Stimulated activated naive CD4-positive, alpha-beta T cell (primary cell): ENCODE measurements at places on chromosomes 5 and 9.

- DNase-seq = no peak
Observed at GRCh38 chr9:37029304-37029775, 4.7 kb downstream of the PAX5 start.

GRCh38 chr5:92380069-92380770, 997.1 kb upstream of the ARRDC3 start:
- DNase-seq = no peak

- DNase-seq = no peak
Observed at GRCh38 chr5:135718651-135719050, 115.8 kb upstream of the SLC25A48 start.

DNA sequence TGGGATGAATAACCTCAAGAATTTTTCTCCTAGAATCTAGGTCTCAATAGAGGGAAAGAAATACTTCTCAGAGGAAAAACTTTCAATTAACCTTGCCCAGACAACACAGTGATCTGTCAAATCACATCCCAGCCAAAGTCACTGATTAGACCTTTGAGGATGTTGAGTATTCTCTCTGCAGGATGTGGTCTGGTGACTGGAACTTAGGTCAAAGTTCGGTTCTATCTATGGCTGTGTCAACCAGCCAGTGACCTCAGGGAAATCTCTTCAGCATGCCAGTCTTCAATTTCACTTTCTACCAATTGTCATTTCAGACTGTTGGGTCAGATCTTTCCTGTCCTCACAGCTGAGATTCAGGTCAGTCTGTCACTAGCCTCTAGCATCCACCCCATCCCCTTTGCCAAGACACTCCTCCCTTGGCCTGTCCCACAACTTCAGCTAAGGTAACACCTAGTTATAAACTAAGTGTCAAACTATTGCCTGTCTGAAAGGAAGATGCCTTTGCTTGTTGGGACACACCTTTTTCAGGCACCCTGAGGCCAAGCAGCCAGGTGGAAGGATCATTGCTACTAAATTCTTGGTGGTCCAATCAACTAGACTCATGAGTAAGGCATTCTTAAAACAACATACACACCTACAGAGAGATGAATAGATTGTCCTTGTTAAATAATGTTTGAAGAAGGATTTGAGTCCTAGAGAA, 156.3 kb upstream of the FST start:
- DNase-seq = no peak

DNA sequence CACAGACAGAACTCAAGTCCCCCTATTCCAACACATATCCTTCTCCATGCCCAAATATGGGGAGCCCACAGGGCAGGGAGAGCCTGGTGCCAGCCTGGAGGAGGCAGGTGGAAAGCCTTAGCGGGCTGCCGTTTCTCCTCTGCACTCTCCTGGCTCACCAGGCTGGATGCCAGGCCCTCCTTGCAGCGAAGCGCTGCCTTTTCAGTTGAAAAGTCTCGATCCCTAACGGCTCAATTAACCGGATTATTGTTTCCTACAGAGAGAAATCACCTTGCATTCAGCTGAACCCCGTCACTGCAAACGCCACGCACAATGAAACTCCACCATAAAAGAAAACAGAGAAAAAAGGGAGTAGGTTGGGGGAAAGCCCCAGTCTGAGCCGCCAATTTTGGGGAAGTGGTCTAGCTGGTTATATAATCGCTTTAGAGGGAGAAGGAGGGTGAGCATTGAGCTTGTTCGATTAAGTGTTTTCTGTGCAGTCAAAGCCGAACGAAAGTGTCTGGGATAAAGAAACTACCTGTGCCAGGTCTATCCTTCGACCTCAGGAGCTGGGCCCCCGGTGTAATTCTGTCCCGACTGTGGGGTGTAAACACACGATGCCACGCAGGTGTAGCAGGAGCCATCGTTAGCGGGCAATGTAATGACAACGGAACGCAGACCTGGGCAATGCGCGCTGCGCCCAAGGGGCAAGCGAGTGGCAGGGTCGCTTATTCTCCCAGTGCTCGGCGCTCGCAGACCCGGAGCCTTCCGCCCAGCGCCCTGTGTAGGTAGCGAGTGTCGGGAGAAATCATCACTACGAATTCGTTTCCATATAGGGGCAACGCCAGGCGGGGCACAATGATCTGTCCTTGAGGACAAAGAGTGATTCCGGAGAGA, 3.8 kb downstream of the BARHL1 start:
- no peak for DNase-seq

- DNase-seq = no peak
Observed at GRCh38 chr5:107949688-107950341, 279.1 kb upstream of the EFNA5 start.

GRCh38 chr9:134169724-134170401, 5.5 kb upstream of the RNU6ATAC start:
- DNase-seq = no peak

DNA sequence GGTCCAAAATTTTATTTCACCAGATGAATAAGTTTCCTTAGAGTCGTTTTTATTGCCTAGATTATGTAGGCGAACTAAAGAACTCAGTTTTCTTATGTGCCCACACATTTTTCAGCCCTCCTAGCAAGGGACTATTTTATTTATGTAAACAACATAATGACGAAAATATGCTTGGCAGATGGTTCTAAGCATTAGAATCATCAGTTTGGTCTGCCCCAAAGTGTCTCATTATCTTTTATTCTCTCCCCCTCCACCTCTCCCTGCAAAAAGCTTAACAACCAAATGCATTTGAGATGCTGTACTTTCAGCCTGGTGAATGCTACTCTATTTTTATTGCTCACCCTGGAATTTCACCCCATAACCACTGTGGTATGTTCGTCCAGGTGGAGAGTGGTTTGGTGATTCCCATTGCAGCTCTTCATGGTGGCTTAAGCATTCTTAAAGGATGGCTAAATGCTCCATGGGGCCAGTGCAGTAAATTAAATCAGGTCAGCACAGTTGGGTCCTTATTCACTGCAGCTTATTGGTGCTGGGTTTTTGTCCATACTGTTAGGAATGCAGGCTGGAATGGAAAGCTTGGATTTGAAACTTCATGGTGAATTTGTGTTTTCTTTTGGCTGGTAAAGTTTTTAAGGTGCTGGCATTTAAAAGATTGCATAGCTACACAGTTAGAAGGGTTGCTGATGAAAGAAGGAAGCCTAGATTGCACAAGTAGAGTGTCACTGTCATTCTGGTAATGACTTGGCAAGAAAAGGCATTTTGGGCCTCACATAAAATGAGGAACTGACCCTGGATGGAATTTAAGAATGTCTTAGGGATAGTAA, 39.2 kb downstream of the TLE4 start:
- DNase-seq = no peak

- DNase-seq = no peak
Observed at GRCh38 chr5:179955630-179956029, 47.9 kb upstream of the TBC1D9B start.

DNA sequence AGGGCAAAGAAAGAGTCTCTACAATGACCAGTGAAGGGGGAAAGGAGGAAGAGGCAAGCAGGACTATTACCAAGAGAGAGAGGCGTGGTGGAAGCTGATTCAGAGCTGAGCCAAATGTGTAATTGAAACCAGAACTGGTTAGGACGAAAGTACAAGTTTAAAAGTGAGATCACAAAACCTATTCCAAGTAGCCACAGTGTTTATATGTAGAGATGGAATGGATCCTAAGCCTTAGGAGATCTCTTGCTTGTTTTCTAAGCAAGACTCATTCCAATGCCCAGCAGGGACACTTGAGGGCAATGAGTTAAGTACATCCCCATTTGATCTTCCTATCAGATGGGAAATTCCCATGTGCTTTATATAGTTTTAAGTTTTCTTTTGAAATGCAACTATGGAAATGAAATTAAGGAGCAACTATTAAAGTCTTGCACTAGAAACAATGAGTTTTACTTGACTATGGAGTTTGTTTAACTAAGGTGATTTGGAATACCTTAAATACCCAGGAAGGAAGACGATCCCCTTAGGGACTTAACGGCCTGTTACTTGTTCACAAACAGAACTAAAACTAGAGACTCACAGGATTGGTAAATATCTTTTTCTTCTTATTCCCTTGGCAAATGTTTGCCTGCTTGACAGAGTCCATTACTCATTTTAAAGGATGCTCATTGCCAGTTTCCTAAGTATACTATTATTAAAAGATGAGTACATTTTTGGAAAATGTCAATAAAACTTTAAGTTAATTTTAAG, 51.1 kb upstream of the SNX2 start:
- no peak for DNase-seq

DNA sequence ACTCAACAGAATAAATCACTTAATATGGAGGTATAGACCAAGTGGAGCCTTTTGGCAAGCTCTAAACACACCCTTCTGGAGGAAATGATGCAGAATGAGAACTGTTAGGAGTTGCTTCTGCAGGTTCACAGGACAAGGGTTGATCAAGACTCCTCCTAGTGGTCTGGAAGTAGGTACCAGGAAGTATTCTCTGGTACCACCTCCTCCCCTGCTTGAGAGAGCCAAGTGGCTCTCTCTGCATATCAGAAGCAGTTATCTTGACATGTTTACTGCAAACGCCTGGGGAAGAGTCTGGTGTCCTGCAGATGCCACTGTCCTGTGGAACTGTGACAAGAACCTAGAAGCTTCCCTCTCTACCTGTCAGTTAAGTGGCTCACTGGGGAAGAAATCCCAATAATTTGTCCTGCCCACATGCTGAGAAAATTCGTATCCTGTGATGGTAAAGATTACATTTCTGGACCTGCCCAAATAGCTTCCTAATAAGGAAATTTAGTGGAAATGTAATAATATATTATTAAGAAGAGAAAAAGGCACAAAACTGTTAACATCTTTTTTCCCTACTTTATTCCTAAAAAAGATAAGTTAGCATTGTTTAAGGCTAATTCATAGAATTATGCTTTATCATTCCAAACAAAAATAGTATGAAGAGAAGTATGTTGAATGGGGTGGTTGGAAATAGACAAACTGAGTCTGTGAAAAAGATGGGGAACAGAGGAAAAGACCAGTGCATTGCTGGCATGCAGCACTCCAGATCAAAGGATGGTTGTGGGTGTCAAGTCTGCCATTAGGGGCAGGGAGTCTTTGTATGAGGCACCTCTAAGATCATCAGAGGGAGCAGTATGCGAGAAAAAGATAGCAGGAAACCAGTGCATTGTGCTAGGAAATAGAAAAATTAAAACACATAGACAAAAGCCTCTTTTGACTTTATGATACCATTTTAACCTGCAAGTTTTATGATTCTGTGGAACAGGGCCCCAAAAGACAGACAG, 118.8 kb downstream of the CDC42SE2 start:
- DNase-seq = peak; percentile 82

GRCh38 chr9:18479405-18479804, 5.5 kb downstream of the ADAMTSL1 start:
- no peak for DNase-seq

DNA sequence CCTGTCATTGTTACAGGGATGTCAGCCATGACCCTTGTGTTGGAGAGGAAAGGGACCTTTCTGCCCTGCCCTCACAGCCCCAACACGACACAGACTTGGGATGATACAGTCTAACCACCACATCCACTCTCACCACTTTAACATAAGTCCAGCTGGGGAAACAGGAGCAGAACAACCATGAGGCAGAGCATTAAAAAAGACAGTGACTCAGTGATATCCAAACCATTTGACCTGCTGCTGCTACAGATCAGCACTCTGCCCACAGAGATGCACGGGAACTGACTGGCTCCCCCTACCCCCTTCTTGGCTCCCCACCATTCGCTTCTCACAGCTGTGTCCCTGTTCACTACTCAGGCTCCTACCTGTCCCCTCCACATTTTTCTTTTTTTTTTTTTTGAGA, 458.6 kb downstream of the ZNF608 start:
- DNase-seq = no peak

- no peak for DNase-seq
Observed at GRCh38 chr5:71629950-71630349, 42.8 kb downstream of the MCCC2 start.

- DNase-seq = no peak
Observed at GRCh38 chr5:19734776-19735175, 253.2 kb downstream of the CDH18 start.

DNA sequence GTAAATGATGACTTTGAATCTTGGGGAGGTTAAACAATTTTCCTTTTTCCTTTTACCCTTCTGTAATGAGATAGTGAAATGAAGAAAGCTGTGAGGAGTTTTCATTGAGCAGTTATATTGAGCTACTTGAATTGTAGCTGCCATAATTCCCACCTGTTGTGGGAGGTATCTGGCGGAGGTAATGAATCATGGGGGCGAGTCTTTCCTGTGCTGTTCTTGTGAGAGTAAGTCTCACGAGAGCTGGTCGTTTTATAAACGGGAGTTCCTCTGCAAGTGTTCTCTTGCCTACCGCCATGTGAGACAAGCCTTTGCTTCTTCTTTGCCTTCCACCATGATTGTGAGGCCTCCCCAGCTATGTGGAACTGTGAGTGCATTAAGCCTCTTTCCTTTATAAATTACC, 258.4 kb downstream of the FER start:
- DNase-seq = no peak

DNA sequence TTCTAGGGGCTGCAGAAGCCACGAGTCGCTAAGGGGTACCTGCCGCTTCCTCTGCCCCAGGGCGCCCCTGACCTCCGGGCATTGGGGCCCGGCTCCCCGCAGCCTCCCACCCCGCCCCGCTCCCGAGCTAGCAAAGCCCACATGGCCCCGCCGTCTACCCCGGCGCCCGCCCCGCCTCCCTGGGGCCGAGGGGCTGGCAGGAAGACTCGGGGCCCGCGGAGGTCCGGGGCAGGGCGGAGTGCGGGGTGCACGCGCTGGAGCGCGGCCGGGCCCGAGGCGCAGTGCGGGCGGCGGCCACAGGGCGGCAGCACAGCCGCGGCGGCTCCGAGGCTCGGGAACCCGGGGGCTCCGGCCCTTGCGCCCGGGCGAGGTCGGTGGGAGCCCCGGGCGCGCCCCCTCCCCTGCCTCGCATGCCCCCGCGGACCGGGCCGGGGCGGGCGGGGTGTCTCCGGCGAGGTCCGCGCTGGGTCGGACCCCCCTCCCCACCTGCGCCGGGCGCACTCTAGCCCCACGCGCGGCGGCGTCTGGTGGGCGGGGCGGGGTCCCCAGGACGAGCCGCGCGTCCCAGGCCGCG, 6.7 kb downstream of the NRARP start:
- peak; percentile 50 for DNase-seq

DNA sequence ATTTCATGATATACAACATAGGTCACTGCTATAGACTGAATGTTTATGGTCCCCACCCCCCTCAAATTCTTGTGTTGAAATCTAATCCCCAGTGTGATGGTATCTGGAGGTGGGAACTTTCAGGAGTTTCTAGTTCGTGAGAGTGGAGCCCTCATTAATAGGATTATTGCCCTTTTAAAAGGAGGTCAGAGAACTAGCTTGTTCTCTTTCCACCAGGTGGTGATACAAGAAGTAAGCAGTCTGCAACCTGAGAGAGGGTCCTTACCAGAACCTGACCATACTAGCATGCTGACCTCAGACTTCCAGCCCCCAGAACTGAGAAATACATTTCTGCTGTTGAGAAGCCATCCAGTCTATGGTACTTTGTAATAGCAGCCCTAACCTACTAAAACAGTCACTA, 33.3 kb downstream of the TMEM161B start:
- DNase-seq = no peak

- DNase-seq = no peak
Observed at GRCh38 chr5:133801431-133801830, 167.0 kb downstream of the C5orf15 start.

- no peak for DNase-seq
Observed at GRCh38 chr9:98922721-98923435, 20.8 kb upstream of the COL15A1 start.

GRCh38 chr9:93665637-93666438, 89.5 kb downstream of the PHF2 start:
- no peak for DNase-seq
